AG09309 (cell line): ENCODE measurements at places on chromosomes 2 and 18.

DNA sequence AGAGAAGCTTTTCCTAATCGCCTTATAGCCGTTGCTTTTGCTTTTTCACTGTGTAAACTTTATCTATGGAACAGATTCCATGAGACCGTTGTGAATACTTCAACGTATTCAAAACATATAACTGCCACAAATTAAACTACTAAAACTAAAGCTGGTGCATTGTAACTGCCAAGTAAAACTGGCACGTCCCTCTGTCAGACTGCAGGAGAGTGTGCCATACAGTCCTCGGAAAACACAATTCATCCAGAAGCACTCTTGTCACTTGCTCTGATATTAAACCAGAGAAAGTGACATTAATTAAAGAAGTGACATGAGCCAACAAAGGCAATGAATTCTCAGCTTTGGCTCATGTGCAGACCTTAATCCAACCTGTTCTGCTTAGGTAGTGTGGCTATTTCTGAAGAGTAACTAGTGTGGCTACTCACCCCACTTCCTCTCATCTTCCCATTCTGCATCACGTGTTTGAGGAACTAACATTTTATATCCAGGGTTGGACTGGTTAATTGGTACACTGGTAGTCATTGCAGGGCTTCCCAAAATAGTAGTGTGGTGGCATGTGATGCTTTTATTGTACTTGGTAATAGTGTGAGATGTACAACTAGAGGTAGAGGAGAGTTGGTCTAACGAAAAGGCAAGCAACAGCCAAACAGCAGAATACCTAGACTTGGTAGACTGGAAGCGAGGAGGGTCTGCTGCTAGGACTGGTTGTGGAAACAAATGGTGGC is 9.7 kb downstream of the VRK2 start:
- no peak for DNase-seq

GRCh38 chr18:54910161-54910919 is 48.9 kb downstream of the CCDC68 start:
- DNase-seq = no peak

DNA sequence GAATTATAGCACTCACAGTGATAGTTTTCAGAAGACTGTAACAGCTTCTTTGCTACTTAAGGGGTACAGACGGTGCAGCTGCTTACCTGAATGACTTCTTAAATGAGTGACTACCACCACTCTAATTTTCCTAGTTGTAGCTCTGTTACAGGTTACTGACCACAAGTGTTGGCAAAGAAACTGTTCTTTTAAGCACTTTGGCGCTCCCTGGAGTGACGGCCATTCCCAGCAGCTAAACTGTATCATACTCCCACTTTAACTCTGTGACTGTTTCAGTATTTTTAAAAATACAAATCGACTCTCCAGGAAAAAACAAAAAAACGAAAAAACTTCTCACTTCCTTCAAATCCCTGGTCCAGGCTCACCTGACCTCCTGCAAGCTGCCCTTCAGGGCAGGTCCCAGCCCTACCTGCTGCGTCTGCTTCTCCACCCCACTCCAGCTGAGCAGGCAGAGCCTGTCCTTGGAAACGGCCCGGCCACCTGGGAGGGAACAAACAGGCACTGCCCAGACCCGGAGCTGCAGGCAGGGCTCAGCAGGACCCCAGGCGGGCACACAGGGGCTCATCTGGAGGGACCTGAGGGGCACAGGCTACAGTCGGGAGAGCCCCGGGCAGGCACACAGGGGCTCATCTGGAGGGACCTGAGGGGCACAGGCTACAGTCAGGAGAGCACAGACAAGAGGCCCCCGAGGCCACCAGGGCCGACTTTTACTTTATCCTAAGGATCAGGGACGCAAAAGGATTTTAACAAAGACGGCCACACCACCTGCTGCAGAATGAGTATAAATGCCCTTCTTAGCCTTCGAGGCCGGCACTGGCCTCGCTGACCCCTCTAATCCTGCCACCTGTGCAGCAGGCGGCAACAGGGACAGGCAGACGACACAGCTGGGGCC is 24.5 kb downstream of the SLC66A2 start:
- no peak for DNase-seq

GRCh38 chr2:138121666-138122661 is 157.7 kb downstream of the HNMT start:
- no peak for DNase-seq

DNA sequence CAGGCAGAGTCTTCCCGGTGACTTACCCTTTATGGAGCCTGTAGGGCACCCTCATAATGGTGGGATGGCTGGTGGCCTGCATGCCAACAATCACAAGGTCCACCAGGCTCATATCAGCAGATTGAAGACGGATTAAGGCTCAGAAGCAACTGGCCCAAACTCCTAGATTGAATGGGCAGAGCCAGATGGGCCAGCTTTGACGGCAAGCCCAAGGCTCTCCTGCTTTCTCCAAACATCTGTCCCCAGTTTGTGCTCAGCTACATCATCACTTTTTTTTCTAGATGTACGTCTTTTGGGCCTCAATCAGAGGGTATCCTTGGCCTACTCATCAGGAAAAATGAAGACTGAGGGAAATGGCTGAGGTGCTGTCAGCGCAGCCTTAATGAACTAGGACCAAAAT is 114.6 kb downstream of the VIT start:
- DNase-seq = no peak

DNA sequence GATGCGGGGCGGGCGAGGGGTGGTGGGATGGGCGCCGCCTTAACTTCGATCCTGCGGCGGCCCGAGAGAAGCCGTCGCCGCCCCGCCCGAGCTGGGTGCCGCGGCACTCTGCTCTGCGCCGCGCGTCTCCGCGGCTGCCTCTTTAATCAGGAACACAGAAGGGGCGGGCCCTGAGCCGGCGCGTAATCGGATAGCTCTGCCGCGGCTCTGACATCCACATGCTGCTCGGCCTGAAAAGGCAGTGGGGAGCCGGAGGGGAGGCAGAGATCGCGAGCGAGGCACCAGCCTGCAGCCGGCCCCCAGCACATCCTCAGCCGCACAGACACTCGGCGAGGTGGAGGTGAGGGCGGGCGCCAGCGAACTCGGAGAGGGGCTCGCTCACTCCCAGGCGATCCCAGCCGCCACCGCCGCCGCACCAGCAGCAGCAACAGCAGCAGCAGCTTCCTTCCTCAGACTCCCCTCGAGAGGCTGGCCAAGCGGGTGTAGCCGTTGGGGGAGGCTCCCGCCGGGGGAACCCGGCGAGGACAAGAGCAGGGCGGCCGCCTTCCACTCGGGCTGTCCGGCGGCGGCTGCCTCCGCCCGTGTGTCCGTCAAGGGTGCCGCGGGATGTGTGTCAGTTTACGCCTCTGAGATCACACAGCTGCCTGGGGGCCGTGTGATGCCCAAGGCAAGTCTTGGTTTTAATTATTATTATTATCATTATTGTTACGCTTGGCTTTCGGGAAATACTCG is at the start of gene NRP2:
Gene NRP2, plus strand, starts transcription at position 263 of the 732 bp plus-strand sequence. CDS start 790 bp downstream, outside the sequence.
- DNase-seq = no peak

DNA sequence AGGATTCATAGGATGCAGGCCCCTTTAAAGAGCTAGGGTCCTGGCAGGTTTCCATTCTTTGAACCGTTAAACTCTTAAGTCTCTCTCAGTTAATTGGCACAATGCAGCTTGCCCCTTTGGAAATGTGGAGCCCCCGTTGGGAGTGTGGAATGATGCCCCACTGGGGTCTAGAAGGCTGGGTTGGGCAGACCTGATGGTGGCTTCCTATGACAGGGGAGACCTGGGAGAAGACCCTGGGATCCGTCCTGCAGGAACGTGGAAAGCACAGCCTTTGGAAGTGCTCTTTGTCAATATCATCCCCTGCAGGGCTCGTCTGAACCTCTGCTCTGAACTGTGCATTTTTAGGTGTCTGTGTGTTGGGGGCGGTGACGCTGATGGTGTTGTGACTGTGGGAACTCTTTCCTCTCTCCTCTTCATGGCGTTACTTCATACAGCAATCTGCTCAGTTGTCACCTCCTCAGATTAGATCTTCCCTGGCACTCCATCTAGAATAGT is 190.6 kb downstream of the MYCN start:
- no peak for DNase-seq

DNA sequence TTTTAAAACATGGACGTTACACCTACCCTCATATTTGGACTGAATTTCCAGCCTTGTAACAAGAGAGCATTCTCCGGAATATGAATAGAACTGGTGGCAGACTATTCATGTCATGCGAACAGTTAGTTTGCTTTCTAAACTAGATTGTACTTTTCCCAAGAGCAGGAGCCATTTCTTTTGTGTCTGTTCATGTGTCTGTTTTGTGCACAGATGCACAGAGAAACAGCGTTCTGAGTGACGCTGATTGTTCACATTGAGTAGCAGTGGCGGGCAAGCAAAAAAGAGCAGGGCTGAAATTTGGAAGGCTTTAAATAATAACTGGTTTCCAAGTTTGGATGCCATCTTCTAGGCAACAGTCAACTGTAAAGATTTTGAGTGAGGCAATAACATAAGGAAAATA is 200.3 kb downstream of the NRXN1 start:
- DNase-seq = no peak

GRCh38 chr18:64994370-64994769 is 756.4 kb upstream of the CDH7 start:
- no peak for DNase-seq

- DNase-seq = no peak
These were observed 159.7 kb downstream of the MYCN start for GRCh38 chr2:16100006-16100405.

- DNase-seq = no peak
These were observed 69.6 kb downstream of the EML4 start for GRCh38 chr2:42238644-42239288.

- DNase-seq = no peak
These were observed 93.8 kb downstream of the MBD2 start for GRCh38 chr18:54130631-54131030.

DNA sequence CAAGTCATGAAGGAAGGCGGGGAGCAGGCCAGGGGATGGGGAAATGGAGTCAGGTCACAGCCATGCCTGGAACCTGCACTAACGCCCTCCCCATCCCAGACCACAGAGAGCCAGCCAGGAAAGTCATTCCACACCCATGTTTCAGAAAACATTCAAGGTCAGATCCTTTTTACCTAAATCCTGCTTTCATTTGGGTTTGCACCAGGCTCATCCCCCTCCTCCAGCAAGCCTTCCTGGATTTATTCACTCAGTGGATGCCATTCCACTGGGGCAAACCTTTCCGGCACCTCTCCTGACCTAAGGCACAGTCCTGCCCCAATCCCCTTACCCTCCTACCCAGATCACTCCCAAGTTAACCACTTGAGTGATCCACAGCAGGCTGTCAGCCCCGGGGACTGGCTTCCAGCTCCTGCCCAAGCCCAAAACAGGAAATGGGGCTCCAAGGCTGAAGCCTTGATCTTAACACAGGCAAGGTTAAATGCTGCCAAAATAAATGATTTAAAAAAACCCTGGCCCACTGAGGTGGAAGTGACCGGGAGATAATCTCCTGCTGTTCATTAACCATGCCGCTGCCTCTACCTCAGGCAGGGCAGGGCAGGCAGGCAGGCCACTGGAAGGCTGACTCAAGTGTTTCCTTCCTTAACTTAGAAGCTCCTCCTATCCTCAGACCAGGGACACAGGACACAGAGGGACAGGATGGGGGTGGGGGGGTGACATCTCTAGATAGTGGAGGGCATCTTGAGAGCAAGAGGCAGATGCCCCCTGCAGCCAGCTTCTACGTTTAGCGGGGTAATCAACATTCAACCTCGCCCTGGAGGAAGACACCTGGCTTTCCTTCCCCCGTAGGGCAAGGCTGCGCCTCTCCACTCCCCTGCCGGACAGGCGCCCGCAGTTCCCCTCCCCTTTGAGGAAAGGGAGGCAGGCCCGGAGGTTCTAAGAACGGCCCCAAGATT is 1.4 kb downstream of the RAB11FIP5 start:
- no peak for DNase-seq

- DNase-seq = peak; percentile 55
These were observed 157.1 kb upstream of the CCDC150 start for GRCh38 chr2:196482119-196483065.

GRCh38 chr2:46645681-46646162 is 166.4 kb downstream of the TMEM247 start:
- DNase-seq = peak; percentile 76

DNA sequence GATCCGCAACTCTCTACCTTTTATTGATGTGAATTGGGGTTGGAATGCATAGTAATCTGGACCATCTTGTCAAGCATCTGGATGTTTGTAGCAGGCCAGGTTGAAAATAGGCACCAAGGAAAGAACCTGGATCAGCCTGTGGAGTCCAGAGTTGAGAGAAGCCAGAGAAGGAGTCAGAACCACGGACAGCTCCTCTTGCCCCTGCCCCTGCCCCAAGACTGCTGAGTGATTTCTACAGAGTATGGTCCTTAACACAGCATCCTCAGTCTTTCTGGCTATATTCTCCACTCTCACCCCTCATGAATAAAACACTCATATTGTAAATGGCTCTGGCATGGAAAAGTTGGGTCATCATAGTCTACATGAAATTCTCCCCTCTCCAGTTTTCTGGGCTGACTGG is 154.6 kb downstream of the LOXHD1 start:
- DNase-seq = no peak
